ENCODE measurements at places on chromosomes 2 and 18.

- no peak for DNase-seq
These were observed 34.0 kb downstream of the CCNT2 start for GRCh38 chr2:134952608-134953007.

DNA sequence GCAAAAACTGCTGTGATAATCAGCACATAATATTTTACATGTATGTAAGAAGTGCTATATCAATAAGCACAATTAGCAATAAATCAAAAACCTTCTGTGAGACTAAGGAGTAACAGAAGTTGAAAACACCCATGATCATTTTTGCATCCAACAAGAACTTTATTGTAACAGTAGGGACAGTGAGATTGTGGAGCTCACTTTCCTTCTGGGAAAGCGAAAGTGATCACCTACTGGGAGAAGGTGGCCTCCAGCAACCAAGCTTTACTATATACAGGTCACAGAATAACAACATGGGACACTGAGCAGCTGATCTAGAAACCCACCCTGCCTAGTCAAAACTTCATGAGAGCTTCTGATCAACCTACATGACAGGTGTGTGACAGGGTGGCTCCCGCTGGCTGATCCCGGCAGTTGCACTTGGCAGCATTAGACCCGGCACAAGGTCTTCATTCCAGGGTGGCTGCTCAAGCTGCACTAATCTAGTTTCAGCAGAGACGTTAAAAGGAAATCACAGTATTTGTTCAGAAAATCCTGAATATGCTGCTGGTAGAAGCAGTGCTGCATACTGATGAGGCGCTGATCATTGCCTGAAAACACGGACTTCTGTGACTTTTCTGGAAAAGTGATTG lies 63.5 kb upstream of the ARL5A start:
- DNase-seq: no peak

- DNase-seq: no peak
These were observed 18.0 kb upstream of the PDE1A start for GRCh38 chr2:182444806-182445205.

DNA sequence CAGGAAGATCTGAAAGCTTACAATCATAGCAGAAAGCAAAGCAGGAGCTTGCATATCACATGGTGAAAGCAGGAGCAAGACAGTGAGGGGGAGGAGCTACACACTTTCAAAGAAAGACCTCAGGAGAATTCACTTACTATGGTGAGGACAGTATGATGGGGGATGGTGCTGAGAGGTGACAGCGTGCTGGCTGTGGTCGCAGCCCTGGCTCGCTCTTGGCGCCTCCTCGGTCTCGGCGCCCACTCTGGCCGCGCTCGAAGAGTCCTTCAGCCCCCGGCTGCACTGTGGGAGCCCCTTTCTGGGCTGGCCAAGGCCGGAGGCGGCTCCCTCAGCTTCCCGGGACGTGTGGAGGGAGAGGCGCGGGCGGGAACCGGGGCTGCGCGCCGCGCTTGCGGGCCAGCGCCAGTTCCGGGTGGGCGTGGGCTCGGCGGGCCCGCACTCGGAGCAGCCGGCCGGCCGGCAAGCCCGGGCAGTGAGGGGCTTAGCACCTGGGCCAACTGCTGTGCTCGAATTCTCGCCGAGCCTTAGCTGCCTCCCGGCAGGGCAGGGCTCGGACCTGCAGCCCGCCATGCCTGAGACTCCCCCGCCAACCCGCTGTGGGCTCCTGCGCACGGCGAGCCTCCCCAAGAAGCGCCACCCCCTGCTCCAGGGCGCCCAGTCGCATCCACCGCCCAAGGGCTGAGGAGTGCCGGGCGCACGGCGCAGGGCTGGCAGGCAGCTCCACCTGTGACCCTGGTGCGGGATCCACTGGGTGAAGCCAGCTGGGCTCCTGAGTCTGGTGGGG lies 131.9 kb upstream of the SPATS2L start:
- no peak for DNase-seq

GRCh38 chr2:43464590-43464989 lies 131.2 kb downstream of the THADA start:
- no peak for DNase-seq

DNA sequence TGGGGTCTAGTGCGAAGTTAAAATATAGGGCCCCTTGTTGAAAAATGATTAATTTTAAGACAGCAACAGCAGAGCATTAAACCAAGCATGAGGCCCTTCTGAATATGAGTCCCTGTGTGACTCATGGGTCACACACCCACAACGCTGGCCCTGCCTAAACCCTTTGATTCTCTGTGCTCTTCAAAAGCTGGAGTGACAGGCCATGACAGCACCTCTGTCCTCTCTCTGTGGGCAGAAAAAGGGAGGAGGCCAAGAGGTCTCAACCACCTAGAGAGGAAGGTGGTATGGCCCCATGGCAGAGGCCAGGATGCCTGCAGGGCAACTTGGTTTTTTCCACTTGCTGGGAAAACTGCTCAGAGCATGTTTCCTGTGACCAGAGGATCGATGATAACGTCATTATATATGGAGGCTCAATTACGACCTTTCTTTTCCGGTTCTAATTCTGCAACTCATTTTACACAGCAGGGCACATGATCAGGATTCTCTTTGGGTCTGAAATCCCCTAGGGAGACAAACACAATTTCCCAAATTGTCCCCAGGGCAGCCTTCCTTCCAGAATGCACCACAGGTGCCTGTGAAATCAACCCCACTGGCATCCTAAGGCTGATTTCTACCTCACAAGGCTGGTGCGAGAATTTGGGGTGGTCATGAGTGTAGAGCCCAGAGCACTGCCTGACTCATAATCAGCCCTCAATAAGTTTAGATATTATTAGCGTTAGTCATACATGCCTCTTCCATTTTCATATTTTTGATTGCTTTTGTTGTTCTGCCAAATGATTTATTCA lies 102.0 kb upstream of the PPP1CB start:
- DNase-seq: no peak

GRCh38 chr2:216850665-216851322 lies 9.1 kb downstream of the TNP1 start:
- DNase-seq: no peak

DNA sequence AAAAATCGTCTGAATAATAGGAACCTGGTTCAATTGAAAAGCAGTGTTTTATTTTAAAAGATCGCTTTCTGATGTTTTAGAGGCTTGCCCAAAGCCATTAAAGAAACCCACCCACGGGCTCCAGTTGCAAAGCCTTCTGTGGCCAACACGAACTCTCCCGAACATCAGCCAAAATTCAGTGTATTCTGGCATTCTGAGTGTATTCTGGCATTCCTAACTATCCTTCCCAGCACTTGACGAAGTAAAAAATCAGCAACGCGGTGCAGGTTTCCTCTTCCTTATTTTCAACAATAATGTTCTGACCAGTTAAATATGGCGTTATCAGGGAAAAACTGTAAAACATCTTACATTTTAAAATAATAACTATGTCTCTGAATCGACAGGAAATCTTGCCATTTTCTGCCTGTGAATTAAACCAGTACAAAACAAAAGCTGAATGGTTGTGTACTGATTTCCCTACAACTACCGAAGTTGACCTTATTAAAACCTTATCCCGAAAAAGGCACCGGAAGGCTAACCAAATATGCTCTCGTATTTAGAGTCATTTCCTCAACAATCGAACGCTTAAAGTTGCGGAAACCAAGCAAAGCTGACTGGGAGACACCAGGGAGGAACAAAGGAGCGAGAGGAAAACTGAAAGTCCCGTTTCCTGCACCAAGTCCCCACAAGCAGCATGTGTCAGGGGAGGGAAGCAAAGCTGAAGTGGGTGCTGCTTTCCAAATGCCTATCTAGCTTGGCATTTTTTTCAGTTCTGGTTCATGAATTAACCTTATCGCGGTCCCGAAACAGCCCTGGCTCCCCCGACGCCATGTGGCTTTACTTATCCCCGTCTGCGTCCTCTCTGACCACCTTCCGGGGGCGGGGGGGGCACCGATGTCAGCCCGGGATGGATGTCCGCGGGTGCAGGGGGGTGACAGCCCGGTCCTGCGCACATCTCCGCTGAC lies 44.3 kb downstream of the ZNF516 start:
- no peak for DNase-seq

GRCh38 chr18:72206814-72207213 lies 337.3 kb downstream of the CBLN2 start:
- DNase-seq: no peak

GRCh38 chr2:231877533-231878456 lies 48.4 kb downstream of the NPPC start:
- no peak for DNase-seq

- DNase-seq: no peak
These were observed 48.0 kb upstream of the MGAT4A start for GRCh38 chr2:98778741-98779483.

DNA sequence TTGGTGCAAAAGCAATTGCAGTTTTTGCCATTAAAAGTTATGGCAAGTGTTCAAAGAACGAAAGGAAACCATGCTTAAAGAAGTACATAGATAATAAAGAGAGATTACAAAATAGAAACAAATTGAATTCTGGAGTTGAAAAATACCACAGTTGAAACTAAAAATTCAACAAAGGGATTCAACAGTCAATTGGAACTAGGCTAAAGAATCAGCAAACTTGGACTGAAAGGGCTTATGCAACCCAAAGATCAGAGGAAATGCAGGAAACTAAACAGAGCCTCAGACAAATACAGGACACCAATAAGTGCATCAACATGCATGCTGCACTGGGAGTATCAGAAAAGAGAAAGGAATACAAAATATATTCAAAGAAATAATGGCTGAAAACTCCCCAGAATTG lies 40.3 kb downstream of the UXS1 start:
- no peak for DNase-seq

- DNase-seq: no peak
These were observed 220.1 kb downstream of the HAUS1 start for GRCh38 chr18:46324087-46324955.

- DNase-seq: no peak
These were observed 276.7 kb downstream of the CALCRL start for GRCh38 chr2:187171318-187171717.

DNA sequence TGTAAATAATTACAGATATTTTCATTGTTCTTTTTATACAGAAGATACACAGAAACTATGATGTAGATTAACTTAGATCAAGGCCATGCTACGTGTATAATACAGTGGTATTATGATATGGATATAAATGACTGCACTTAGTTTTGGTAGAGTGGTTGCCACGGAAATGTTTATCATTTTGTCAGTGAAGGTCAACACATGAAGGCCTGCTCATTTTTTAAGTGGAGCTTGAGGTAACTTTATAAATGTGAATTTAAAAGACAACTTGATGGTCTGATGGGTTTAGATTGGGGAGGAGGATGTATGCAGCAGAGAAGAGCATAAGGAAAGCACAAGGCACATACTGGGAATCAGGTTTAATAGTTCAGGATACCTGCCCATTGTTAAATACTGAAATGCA lies 14.4 kb upstream of the BBS5 start:
- DNase-seq: no peak

DNA sequence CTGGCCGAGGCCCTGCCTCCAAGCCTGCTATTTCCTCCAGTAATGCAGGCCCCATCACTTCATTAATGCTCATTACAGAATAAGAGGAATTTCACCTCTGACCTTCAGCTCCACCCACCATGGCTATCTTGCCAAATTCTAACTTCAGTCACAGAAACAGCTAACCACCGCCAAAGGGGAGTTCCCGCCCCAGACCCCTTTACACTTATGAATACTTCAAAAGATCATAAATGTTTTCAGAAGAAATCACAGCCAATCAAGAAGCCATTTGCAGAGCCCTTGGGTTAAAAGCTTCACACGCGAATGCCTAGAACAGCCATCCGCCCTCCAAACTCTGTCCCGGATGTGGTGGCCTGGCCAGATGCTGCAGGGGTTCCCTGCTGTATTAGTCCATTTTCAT lies 73.8 kb upstream of the TWIST2 start:
- DNase-seq: no peak

DNA sequence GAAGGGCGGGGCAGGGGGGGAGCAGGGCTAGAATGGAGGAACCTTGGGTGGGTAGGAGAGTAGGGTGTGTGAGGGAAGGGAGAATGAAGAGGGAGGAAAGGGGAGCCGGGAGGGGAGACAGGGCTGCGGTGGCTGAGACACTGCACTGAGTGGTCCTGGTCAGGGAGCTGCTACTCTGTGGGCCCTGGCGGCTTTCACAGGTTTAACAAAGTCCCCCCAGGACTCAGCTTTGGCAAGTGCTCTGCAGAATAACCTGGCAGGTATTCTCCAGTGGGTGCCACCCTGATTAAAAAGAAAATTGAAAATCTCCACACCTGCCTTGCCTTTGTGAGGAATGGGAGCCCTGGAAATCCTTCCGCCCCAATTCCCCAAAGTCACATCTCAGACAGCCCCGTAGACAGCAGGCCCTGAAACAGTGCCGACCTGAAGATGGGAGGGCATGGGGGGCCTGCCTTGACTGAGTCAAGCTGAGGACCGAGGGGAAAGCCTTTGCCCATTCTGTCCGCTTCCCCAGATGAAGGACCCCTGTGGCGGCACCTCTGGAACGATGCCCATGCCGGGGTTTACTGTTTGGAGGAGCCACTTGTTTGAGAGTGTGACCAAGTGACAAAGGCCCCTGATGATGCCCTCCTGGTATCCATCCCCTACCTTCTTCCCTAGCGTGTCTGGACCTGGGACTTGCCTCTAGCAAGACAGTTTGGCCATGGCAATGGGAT lies 43.6 kb upstream of the OTOS start:
- DNase-seq: no peak

GRCh38 chr2:128500138-128500800 lies 181.6 kb upstream of the HS6ST1 start:
- DNase-seq: no peak

DNA sequence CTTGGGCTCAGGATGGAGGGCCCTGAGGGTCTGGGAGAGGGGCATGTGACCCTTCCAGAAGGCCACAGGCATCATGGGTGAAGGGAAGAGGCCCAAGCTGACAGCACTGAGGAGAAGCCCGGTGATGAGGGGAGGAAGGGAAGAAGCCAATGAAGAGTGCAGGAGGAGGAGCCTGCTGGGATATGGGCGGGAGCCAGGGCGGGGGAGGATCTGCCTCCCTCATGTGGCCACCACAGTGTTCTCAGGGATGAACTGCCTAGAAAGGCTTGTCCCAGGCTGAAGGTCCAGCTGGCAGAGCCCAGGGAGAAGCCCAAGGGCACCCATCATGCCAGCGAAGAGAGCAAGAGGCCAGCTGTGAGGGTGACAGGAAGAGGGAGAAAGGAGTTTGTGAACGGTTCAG lies 24.6 kb upstream of the PLB1 start:
- DNase-seq: no peak

- DNase-seq: no peak
These were observed 14.9 kb downstream of the FBLN7 start for GRCh38 chr2:112153179-112153490.
